Lower lobe of right lung (tissue), 2 donors: ENCODE measurements at places on chromosomes 16 and 17. TPM values are rescaled to one million over a fixed set of nuclear protein-coding genes. Genes with fewer than 3 reads are reported as not detected.

The HOXB1 gene
- not detected for total RNA-seq

The NATD1 gene
- 15.7 TPM for total RNA-seq

The UTS2R gene
- total RNA-seq = not detected

The AKAP10 gene
- total RNA-seq = 38.1 TPM

The ABCA3 gene
- 491 TPM for total RNA-seq

DNA sequence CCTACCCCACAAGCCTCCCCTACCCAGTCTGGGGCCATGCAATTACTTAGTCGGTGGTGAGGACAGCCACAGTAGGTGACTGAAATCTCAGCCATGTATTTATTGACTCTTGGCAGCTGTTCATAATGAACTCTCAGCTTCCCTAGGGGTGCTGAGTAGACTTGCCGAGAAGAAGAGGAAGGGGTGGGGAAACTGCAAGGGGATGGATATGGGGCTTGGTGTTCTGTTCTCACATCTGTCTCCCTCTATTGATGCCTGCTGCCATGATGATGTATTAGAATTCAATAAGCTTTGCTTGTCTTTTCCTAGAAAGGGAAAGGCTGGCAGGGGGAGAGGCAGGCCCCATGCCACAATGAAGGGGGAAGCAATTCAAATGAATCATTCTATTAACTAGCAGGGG is 112.9 kb downstream of the GP2 start:
- no peak for DNase-seq

DNA sequence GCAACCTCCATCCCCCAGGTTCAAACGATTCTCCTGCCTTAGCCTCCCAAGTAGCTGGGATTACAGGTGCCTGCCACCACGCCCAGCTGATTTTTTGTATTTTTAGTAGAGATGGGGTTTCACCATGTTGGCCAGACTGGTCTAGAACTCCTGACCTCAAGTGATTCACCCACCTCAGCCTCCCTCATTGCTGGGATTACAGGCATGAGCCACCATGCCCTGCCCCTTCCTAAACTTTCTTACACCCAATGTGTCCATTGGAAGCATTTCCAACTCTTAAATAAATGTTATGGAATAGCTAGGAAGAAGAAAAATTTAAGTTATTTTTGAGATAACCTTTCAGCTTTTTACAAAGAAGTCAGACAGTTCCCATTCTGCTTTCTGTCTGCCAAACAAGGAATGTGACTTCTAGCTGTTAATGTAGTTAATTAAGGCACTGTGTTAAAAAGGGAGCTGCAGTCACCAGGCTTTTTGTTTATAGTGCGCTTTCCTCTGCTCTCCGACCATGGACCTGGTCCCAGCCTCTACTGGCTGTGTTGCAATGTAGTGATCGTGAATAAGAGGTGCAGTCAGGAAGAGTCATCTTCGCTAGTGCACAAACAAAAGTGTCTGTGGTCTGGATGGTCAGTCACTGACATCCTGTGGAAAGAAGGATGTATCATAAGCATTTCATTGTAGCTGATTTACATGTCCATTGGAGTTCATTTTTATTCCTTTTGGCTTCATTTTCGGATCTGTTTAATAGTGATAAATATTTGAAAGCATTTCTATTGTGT is 39.7 kb downstream of the USP10 start:
- DNase-seq = no peak

- DNase-seq = no peak
Observed at GRCh38 chr17:40105861-40106759, 5.7 kb upstream of the NR1D1 start.

DNA sequence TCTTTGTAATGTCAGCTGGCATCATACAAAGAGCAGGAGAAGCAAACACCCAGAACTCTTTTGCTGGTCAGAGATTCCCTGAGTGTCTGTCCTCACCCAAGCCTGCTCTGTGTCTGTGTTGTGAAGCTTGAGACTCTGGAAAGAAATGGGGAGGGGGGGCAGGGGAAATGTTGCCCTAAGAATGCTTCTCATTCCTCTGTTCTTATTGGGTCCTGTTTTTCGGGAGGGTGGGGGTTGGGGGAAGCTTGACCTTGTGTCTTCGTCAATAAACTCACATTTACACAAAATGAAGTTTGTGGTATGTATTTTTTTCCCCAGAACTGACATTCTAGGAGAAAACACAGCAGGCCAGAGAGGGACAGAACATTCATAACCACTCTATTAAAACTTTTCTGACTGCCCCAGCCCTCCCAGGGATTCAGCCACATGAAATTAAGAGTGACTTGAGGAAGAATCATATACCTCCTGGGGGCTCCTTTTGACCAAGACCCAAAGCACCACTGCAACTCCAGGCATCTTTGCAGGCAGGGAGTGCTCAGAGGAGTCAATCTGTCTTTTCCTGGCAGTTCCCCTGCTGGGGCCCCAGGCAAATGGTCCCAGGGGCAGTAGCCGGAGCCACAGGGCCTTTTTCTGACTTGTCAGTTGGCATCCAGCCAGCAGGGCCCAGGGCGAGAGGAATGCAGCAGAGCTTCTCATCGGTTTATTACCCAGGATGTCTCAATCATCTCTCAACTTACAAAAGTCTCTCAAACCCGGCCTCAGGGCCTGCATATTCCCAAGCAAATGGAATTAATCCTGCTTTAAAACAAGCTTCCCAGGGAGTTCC is 5.1 kb upstream of the RASL10B start:
- no peak for DNase-seq

DNA sequence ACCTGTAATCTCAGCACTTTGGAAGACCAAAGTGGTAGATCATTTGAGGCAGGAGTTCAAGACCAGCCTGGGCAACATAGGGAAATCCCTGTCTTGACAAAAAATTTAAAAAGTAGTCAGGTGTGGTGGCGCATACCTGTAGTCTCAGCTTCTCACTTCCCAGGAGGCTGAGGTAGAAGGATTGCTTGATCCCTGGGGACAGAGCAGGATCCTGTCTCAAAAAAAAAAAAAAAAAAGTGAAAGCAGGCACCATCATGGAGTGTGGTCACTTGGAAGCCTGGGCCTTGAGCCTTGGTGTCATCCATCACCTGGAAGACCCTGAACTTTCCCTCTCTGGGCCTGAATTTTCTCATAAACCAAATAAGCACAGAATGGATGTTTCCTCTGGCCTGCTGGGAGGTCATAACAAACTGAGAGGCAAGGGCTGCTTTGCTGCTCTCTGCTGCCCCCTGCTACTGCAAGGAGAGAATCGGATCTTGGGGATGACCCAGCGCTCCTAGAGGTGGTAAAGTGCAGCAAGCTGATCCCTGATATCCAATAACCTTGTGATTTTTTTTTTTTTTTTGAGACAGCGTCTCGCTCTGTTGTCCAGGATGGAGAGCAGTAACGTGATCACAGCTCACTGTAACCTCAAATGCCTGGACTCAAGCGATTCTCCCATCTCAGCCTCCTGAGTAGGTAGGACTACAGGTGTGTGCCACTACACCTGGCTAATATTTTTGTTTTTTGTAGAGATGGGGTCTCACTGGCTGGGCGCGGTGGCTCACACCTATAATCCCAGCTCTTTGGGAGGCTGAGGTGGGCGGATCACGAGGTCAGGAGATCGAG is 75.9 kb upstream of the RNU2-1 start:
- DNase-seq = no peak

DNA sequence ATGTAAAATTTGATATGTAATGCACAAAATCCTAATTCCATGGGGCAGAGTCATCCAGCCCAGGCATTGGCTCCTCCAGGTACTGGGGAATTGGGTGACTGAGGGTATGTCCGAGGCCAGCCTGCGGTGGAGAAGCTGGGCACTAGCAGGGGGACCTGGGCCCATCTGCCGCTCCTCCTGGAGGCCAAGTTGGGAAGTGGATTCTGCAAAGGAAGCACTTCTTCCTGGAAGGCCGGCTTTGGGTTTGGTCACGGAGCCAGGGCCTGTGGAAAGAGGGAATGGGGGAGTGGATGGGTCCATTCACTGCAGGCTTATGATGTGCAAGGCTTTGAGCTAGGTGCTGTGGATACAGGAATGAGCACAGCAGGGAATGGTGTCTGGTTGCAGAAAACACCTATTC is 85.8 kb downstream of the GNAO1 start:
- no peak for DNase-seq

DNA sequence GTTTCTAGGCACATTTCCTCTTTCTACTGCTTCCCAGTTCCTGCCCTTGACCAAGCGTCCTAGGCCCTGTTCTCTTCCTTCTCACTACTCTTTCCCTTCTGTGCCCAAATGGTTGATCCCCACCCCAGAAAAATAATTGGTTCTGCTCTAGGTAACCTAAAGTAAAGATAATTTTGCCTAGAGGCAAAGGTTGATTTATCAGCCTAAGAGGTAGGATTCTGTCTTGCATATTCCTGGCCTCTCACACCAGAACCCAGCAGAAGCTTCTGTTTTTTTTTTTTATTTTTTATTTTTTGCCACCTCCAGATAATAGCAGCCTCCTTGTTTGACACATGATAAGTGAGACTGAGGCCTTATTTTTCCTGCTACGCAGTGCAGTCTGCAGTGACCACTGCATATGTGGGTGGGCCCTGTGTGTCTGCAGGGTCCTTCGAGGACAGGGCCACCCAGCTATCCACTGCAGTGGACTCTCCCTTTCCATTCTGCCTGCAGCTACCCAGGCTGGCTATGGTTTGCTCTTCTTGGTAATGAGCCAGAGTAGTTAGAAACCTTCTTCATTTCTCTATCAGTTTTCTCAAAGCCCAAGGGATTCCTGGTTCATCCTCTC is 701 bp downstream of the PIPOX start:
- DNase-seq = no peak

- DNase-seq = no peak
Observed at GRCh38 chr17:63311416-63311937, 134.6 kb downstream of the CYB561 start.
